ENCODE measurements at places on chromosomes 12 and 14. TPM values are rescaled to one million over a fixed set of nuclear protein-coding genes. Genes with fewer than 3 reads are reported as not detected.

DNA sequence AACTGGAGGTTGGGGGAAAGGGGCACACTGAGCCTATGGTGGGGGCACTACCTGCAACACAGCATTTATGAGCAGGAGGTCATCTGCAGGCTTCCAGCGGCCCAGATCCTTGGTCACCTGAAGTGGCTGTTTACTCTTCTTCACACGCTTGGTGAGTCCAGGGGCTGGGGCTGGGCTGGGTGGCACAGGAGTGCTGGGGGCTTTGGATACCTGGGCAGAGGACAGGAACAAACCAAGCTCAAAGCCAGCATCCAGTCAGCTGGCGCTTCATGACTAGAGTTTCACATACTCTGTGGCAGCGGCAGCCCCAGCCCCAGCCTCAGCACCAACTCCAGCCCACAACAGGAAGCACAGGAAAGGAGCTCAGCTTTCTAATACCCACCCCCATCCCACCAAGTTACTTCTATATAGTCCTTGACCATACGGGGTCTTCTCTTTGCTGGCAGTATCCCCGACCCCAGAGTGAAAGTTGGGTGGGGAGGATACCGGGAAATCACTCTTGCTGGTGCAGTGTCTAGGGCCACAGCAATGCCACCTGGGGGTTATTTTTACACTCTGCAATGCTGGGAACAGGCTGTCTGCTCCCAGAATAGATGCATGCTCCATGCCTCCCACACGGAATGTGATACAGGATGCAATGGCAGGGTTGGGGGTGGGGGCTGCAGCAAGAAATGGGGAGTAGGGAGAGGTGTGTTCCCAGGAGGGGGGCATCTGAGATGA is 3.1 kb downstream of the MCRS1 start:
- DNase-seq, result no peak

DNA sequence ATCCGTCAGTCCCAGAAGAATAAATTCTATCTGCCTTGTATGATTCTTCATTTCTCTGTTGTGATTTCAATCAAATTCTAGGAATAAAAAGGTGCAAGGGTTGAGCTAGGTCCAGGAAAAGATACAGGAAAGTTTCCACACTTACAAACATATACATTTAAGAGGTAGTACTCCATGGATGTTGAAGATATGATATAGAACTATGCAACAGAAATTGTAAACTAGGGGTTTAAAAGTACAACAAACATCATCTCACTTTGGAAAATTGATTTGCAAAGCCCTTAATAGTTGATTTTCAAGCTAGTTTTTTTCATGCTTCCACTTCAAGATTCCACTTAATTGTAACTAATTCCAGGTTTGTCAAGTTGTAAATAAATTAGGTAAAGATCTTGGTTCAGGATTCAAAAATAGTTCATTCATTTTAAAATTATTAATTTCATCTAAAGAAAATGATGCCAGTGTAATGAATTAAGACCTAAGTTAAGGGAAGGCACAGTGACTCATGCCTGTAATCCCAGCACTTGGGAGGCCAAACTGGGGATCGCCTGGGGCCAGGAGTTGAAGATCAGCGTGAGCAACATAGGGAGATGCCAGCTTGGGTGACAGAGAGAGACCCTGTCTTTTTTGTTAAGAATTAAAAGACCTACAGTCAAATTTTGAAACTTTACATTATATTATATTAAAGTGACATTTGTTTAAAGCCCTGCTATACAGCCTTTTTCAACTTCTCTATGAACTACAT is at the start of gene OR6C70:
OR6C70 (minus strand) TSS at position 51 of the 742 bp plus-strand sequence; CDS start at position 51, 0 bp downstream.
- DNase-seq, result no peak

DDN gene
- not detected for total RNA-seq

GRCh38 chr14:101546706-101547105 is 14.6 kb upstream of the DIO3 start:
- DNase-seq, result no peak

GRCh38 chr12:112239881-112240280 is 114.5 kb downstream of the TRAFD1 start:
- no peak for DNase-seq

DNA sequence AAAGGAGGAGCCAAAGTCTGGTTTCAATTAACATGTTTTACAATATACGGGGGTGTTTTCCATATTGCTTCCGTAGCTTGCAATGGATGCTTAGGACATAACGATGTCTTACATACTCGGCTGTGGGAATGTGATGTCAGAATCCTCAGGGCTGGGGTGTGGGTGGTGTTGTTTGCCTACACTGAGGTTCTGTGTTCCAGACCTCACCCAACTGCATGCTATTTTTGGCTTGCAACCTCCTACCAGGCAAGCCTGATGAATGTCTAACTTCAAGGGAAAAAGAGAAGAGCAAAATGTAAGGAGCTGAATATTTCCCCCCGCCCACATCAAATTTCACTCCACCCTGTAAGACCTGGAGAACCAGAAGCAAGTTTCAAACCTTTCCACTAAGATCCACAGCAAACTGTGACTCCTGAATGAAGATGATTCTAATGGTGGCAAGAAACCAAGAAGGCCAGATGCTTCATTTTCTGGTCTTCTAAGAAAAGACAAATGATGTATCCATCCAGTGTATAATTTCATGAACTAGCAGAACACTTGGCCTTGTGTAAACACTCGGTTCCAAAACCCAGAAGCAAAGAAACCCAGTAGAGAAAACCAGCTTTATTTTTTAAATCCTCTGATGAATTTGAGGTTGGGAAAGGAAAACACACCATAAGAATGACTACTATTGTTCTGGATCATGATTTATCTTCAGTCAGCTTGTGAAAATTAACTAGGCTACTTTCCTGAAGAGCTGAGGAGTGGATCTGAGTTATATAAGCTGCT is 227.9 kb downstream of the DACT1 start:
- DNase-seq, result no peak

- DNase-seq, result no peak
Observed at GRCh38 chr12:93403988-93404803, 26.5 kb downstream of the NUDT4 start.

GRCh38 chr12:51051787-51052186 is 3.7 kb downstream of the LETMD1 start:
- no peak for DNase-seq

- DNase-seq, result peak; percentile 39
Observed at GRCh38 chr12:42144158-42144407, 591 bp downstream of the GXYLT1 start.

- peak; percentile 57 for DNase-seq
Observed at GRCh38 chr12:76790564-76791552, 26.9 kb downstream of the ZDHHC17 start.

DNA sequence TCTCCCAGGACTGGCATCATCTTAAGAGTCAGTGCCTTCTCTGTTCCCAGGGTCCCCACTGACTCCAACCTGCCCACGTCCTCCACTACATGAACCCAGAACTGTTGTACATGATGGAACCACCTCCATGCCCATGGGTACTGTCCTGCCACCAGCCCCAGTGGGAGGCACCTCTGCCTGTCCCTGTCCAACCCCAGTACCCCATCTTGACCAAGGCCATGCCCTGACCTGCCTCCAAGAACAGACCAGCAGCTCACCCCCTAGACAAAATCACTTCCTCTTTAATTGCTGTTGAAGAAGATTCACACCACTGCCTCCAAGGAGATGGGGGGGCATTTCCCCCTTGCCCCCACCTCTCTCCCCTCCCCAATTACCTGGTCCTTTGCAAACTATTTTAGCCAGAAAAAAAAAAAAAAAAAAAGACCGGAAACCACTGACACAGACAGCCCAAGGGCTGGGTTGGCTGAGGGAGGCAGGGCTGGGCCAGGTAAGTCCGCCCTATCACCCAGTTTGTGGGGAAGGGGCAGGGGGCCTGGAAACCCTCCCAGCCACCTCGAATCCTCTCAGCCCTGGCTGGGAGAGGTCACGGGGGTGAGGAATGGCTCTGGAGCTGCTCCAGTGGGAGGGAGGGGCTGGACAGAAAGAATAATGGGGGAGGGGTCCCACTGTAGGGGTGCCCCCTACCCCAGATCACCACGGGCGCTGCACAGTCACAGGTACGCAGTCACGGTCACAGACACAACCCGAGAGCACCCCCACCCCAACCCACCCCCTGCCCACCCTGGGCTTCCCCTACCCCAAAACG is 13.4 kb downstream of the AGAP2 start:
- DNase-seq, result peak; percentile 19

GRCh38 chr14:59147007-59147406 is 41.5 kb upstream of the DAAM1 start:
- DNase-seq, result no peak

GPR84 gene
- 0.36 TPM for total RNA-seq

- DNase-seq, result no peak
Observed at GRCh38 chr14:94460631-94461416, 8.2 kb upstream of the SERPINA11 start.

GRCh38 chr14:67463900-67464299 is 24.6 kb downstream of the TMEM229B start:
- no peak for DNase-seq

SLC16A7 gene
- total RNA-seq, result 52.8 TPM

GPR135 gene
- 2.3 TPM for total RNA-seq

HIF1A gene
- total RNA-seq, result 84.7 TPM

DNA sequence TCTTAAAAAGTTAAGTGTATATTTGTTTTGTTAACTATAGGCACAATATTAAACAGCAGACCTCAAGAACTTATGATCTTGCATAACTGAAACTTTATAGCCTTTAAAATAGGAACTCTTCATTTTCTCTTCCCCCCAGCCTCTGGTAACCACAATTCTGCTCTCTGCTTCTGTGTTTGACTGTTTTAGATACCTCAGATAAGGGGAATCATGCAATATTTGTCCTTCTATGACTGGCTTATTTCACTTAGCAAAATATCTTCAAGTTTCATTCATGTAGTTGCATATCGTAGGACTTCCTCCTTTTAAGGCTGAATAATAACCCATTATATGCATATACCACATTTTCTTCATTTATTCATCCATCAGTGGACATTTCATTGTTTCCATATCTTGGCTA is 131.3 kb downstream of the PTPRO start:
- DNase-seq, result no peak

GRCh38 chr12:19423166-19423930 is 15.9 kb upstream of the AEBP2 start:
- no peak for DNase-seq

DNA sequence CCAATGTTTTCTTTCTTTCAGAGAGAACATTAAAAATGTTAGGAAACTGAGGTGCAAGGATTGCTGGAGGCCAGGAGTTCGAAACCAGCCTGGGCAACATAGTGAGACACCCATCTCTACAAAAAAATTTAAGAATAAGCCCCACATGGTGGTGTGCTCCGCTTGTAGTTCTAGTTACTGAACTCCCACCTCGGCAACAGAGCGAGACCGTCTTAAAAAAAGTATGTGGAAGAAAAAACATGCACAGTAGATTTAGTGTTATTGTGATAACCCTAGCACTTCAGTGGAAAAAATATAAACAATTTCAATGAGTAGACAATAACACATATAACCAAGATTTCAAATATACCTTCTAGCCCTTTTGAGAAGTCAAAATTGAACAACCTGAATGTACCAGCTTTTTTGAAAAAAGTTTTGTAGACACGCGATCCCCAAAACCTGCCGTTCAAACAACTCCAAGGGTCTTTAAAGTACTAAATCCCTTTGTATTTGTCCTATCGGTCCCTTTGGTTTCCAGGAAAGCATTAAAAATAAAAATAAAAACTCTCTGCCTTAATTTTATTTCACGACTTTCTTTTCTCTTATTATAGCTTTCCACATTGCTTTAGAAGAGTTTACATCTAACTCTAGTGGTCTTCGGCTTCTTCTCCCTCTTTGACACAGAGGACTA is 1.0 kb upstream of the ANO6 start:
- no peak for DNase-seq

TMEM117 gene
- total RNA-seq, result 3.7 TPM

DNA sequence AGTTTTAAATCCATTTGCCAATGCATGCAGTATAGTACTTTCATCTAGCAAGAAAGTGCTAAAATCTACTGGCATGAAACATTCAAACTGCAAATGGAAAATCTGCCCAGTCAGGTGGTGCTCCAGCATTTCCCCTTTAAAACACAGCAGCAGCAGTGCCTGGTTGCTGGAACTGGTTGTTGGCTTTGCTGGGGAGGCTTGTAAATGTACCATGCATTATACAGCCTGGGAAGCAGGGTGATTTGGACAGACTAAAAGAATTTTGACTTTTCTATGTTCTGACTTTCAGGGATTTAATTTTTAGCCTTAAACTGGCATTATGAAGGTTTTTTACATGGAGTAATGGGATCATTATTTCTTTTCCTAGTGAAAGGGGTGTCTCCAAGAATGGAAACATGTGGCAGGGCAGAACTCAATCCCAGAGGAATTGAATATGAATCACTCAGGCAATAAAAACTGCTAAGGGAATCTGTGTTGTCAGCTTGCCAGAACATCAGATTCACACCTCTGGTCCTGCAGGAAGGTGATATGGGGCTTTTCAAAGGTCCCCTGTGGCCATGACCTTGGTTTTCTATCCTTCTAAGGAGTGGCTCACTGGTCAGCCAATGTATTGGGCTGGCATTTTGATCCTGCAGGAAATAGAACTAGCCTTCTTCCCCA is 9.0 kb upstream of the PAX9 start:
- DNase-seq, result no peak

GRCh38 chr12:128690641-128691040 is 133.1 kb downstream of the SLC15A4 start:
- no peak for DNase-seq

NR2C1 gene
- 55.4 TPM for total RNA-seq

MYF5 gene
- not detected for total RNA-seq

GRCh38 chr14:54085841-54086240 is 129.2 kb upstream of the BMP4 start:
- DNase-seq, result no peak

GRCh38 chr14:92475451-92476187 is 38.0 kb upstream of the RIN3 start:
- no peak for DNase-seq

FITM1 gene
- 3.2 TPM for total RNA-seq

DNA sequence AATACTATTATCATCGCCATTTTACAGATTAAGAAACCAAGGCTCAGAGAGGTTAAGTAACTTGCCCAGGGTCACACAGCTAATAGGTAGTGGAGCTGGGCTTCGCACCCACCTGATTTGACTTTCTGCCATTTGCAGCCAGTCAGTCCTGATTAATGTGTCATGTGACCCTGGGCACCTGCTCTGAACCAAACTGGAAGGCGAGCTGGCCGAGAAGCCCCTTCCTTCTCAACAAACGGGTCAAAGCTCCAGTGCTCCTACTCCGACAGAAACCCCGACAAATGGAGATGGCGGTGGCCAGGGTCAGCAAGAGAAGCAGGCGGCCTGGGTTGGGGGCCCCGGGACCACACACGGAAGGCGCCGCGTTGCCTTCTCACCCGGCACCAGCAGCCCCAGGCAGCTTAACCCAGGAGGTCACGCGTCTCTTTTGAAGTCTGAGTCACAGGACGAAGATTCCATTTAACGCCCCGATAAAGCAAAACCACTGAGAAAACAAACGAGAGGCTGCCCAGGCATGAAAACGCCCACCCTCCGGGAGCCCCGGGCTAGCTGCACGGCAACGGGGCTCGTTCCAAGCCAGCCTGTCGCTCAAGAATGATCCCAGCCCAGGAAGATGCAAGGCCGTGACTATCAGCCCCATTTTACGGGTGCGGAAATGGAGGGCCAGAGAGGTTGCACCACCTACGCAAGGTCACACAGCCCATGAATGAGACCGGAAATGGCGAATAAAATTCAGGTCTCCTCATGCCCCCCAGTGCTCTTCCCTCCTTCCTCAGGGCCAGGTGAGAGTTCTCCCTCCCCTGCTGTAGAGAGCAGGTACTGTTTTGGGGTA is 124.8 kb downstream of the SCARB1 start:
- no peak for DNase-seq
